ENCODE measurements at places on chromosomes 5 and 9.

- DNase-seq, result no peak
These were observed 24.6 kb downstream of the NDUFA8 start for GRCh38 chr9:122134822-122135528.

- no peak for DNase-seq
These were observed 184.7 kb downstream of the MAPKAP1 start for GRCh38 chr9:125522328-125522725.

DNA sequence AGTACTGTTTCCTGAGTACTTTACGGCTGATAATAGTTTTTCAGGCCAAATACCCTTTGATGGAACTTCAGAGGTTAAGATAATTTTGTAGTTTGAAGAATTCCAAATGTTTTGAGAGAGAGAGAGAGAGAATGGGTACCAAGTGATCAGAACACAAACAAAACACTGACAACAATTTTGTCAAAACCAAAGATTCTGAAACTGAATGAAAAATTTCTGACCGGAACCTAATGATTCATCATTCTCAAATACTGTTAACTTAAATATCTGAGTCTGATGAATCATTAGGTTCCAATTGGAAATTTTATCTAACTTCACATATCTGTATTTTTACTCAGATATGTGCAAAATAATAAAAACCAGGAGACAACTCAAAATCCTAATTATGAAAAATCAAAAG, 4.0 kb downstream of the LMBRD2 start:
- DNase-seq, result no peak

- no peak for DNase-seq
These were observed 7.1 kb downstream of the CCNH start for GRCh38 chr5:87405472-87406155.

DNA sequence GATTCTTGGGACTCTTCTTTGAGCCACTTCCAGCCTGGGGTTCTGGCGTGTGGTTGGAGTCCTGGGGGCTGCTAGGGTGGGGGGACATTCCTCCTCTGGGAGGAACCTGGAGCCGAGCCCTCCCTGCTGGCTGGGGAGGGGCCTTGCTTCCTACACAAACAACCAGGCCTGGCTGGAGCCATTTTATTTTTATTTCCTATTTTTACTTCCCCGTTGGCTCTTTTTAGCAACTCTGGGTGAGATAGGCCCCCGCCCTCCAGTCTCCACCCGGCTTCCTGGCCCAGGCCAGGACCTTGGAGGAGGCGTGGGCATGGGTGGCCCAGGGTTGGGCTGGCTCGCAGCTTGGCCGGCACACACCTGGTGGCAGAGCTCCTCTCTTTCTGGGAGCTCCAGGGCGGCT, 15.1 kb downstream of the RXRA start:
- DNase-seq, result no peak

DNA sequence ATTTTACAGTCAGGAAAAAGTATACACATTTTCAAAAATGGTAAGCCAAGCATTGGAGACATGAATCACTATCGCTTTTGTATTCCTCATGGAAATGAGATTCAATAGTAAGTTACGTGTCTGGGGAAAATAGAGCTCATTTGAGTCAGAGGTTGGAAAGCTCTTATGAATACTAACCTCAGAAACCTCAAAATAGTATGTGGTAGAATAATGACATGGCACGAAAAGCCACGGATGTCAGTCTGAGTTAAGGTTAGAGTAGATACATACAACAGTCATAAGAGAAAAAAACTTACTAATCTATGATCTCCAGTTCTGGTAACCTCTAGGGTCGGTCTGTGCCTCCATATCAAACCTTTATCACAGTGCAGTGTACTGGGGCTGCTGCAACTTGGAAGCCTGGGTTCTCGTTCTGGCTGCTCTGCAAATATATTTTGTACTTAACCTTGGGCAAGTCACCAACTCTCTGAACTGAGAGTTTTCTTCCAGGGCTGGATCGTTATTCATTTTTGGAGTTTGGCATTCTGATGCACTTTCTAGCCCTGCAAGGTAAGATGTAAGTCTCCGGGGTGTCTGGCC, 31.8 kb downstream of the MAP1B start:
- DNase-seq, result no peak

GRCh38 chr5:156474251-156474650, 147.3 kb downstream of the SGCD start:
- DNase-seq, result no peak

- no peak for DNase-seq
These were observed 30.5 kb downstream of the C7 start for GRCh38 chr5:40939753-40940152.

- no peak for DNase-seq
These were observed 27.0 kb upstream of the TMOD1 start for GRCh38 chr9:97474372-97474925.

DNA sequence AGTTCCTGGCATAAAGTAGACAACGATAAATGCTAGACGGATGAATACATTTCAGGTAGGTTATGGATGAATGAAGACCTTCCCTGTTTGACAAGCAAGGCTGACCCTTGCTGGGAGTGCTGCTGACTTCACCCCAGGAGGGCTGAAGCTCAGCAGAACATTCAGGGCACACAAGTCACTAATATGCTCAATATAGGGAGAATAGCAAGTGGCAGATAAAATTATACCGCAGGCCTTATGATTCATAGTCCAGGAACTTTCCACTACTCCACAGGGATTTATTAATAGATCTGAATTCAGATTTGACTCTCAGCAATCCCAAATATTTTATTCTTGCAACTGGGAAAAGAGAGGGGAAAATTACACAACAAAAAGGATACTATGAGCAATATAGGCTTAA, 38.2 kb upstream of the GRAMD2B start:
- DNase-seq, result no peak

GRCh38 chr5:32504989-32505596, 60.6 kb upstream of the ZFR start:
- DNase-seq, result no peak

- no peak for DNase-seq
These were observed 592.9 kb downstream of the SEMA5A start for GRCh38 chr5:8953016-8953415.

DNA sequence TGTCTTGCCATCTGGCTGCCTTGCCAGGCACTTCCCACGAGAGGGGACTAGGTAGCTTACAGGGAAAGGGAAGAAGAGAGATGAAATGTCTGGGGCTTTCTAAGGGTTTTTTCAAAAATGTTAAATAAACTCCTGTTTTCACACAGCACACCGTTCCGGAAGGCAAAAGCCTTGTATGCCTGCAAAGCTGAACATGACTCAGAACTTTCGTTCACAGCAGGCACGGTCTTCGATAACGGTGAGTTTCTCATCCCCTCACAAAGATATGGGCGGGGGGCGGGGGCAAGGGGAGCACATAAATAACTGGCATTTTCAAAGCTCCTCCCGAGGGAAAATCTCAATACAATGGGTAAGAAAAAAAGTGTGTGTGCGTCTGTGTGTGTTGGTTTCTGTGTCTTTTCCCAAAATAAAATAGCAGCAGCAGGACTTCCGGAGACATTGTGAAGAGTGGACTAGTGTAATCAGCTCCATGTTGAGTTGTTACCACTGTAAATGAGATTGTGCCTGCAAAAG, 189.6 kb downstream of the NR3C1 start:
- no peak for DNase-seq

GRCh38 chr5:107032629-107033028, 638.1 kb downstream of the EFNA5 start:
- DNase-seq, result no peak

Measured in stimulated activated CD8-positive, alpha-beta memory T cell treated with anti-CD3 and anti-CD28 coated beads, Interleukin-4, amount 100 ng/mL, for 24 hours (primary cell).